ENCODE measurements at places on chromosomes 13 and 19.

GRCh38 chr13:40776681-40777165 lies 5.7 kb upstream of the MRPS31 start:
- DNase-seq, result peak; percentile 45

DNA sequence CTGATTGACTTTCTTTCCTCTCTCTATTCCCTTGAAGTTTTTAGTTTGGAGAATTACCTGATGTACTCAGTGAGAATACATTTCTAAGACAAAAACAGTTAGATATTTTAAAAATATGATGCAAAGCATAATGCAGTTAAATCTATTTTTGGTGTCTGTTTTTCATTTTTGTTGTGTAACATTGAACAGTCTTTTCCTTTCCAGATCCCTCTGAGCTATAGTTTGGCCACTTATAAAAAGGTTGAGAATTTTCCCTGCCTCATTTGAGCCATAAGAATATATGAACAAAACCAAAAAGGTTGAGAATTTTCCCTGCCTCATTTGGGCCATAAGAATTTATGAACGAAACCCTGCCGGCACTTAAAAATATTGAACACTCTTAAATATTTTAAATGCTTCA lies 57.0 kb upstream of the IPO5 start:
- no peak for DNase-seq

DNA sequence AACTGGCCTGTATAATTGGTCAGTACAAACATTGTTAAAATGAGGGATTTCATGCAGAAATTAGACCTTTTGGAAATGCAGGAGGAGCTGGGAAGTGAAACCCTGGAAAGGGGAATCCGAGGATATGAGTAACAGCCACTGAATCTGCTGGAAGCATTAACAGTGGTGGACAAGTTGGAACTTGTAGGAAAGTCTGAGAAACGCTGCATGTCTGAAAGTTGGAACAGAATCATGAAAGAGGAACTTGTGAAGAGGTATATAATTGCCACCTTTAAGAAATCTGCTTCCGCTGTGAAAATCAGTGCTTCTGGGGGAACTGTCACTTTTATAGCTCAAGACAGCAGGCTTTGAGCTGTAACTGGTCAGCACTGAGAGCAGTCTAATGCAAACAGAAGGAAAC lies 716.5 kb upstream of the PRR20A start:
- no peak for DNase-seq

DNA sequence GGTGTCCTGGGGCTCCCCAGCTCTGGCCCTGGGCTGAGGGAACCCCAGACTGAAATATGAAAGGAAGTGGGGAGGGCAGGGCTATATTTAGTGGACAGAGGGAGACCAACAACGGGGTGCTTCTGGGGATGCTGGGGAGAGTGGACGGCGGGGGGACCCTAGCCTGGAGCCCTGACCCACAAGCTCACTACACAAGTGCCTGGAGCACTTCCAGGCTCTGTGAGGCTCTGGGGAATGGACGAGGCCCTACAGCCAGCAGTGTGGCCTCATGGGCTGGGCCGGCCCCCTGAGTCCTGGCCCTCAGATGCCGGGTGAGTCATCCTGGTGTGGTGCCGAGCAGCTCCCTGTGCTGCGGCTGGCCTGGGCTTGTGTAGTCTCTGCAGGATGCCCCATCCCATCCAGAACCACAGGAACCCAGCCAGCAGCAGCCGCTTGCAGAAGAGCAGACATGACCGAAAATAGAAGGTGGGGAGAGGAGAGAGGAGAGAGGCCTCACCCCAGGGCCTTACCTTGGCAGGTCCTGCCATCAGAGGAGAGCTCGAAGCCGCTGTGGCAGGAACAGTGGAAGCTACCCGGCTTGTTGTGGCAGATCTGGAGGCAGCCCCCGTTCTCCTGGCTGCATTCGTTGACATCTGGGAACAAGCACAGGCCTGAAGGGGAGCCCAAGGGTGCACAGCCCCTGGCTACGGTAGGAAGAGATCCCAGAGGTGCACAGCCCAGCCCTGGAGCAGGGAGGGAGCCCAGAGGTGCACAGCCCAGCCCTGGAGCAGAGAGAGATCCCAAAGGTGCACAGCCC lies 26.1 kb downstream of the GAS6 start:
- DNase-seq, result no peak

DNA sequence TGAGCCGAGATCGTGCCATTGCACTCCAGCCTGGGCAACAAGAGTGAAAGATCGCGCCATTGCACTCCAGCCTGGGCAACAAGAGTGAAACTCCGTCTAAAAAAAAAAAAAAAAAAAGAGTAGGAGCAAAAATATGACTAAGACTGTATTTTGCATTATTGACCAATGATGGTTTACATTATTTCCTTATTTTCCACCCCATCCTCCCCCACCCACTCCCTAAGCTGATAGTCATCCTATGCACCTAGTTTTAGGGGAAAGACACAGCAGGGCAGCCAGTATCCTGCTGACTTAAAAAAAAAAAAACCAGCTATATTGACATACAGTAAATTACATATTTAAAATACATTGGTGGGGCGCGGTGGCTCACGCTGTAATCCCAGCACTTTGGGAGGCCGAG lies 25.1 kb downstream of the VAV1 start:
- no peak for DNase-seq

- no peak for DNase-seq
Measured at GRCh38 chr13:100535426-100536135, 53.0 kb downstream of the GGACT start.

- no peak for DNase-seq
Measured at GRCh38 chr19:56261145-56261544, 11.4 kb upstream of the EDDM13 start.

DNA sequence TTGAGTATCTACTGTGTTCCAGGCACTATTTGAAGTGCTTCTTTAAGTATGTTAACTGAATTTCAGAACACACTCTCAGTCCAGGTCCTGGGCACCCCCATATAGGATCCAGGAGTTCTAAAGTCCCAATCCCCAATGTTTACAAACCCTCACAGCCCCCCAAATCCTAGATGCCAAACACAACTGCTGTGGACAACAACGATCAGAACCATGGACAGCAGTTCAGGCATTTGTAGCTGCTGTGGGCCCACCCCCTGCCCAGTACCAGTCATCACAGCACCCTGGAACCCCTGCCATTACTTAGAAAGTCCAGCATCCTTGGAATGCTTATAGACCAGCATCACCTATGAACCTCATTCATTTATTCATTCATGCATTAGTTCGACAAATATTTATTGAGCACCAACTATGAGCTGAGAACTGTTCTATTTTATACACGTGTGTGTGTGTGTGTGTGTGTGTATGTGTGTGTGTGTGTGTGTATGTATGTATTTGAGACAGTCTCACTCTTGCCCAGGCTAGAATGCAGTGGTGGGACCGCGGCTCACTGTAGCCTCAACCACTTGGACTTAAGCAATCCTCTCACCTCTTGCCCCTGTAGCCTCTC lies 19.3 kb upstream of the SDHAF1 start:
- DNase-seq, result no peak

DNA sequence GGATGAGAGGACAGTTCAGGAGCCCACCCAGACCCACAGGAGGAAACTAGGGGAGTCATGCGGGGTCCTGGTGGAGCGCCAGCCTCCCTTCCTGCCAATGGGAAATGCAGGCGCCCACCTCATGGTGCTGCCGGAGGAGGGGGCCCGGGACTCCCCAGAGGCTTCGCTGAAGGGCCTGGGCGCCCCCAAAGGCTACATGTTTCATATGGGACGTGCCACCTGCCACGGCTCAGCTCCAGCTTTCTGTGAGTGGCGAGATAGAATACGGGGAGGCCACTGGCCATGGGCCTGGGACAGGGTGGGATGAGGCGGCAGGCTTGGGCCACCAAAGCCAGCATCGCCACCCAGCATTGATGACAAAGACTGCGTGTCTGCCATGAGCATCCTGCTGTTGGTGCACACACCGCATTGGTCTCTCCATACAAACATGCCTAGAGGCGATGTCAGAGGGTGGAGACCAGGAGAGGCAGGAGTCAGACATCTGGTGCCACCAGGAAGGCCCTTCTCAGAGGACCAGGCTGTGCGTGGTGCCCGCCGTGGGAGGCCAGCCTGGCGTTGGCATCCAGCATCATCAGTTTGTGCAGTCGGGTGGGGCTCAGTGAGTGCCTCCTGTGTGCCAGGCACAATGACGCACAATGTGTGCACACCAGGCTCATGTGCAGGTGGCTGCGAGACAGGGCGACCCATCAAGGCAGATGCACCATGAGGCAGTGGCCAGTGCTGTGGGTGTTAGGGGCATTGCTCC lies 1.2 kb upstream of the F10 start:
- no peak for DNase-seq

DNA sequence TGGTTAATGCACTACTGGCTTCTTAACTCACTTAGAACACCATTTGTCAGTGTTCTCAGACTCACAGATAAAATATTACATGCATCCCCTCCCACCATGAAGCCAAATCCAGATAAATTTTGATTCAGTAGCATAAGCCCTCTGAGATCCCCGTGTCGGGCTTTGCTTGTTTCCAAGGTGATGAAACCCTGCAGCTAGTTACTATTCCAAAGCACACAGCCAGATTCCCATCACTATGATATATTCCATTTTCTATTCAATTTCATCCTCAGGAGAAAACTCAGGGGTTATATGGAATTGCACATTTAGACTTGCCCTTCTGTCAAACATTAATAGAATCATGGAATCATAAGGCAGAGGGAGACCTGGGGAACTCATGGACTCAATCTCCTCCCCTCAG lies 9.4 kb upstream of the FAM124A start:
- DNase-seq, result no peak

DNA sequence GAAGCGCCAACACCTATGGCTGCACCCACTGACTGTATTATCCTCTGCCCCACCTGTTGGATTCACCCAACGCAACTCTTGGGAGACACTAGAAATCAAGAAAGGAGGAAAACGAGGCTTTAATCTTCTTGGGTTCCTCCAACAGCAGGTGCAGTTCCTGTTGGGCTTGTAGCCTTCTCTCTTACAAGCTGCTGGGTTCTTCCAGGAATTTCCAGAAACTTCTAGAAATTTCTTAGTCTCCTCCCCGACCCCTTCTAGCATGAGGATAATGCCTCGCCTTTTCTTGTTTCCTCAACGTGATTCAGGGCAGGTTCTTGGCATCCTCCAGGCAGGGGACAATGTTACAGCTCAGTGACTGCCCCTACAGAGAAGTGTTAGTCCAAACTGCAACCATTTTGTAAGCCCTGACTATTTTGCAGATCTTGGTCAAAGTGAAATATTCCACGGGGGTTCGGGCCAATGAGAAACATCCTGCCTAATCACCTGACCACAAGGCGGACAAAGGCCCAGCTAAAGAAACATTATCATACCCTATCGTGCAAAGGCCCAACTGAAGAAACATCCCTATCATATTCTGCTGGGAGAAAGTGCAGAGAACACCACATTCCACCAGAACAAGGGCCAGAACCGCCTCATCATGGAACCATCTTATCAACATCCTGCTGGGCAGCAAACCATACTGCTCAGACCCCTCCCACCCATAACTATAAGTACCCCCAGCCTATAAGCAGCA lies 614 bp upstream of the PNMA8A start:
- DNase-seq, result no peak

All from stimulated activated CD8-positive, alpha-beta memory T cell treated with anti-CD3 and anti-CD28 coated beads, Interleukin-4, amount 100 ng/mL, for 4 hours (primary cell).